Activated T-cell treated with anti-CD3 and anti-CD28 coated beads for 48 hours (primary cell): ENCODE measurements at places on chromosomes 12 and 14.

DNA sequence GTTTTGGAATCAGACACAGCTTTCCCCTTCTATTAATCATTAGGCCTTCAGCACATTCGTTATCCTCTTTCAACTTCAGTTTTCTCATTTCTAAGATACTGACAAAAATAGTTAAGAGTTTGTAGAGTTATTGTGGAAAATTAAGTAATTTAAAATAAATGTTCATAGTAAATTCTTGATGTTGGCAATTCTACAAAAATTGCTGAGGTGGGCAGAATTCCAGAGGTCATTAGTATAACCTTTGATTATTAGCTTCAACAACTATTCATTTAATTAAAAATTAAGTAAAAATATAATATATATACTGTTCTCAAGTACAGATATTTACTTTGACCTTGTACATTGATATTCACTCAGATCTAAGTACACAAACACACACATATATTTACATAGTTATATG lies 58.5 kb downstream of the DIO2 start:
- no peak for DNase-seq

- DNase-seq, result no peak
Observed at GRCh38 chr14:99556134-99556791, 47.7 kb downstream of the CCDC85C start.

DNA sequence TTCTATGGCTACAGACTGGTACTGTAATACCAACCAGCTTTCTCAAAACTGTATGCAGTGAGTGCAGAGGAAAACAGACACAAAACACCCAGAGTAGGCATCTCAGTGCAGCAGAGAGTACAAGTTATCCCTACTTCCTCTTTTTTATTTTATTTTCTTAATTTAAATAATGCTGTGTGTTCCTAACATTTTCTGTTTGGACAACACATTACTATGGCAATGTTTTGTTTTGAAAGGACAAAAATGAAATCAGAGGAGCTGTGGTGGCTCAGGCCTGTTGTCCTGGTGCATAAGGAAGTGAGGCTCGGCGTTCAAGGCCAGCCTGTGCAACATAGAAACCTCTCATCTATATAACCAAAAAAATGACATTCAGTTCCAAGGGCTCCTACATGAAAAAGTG lies 33.7 kb upstream of the SELPLG start:
- no peak for DNase-seq

DNA sequence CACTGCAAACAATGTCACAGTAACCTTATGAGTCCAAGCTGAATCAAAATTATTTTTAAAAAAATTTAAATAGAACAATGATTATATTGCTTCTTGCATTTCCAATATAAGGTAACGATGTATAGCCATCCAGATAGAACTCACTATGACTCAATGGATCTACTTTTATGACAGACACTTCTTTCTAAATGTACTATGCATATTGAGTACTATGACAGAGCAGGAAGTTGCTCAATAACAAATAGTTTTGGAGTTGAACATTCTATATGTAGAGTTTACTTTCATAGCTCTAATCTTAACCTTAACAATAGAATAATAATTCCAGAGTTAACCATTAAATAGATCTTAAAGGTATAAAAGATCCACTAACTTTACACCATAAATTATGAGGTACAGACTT lies 46.7 kb upstream of the ALG10B start:
- DNase-seq, result no peak

DNA sequence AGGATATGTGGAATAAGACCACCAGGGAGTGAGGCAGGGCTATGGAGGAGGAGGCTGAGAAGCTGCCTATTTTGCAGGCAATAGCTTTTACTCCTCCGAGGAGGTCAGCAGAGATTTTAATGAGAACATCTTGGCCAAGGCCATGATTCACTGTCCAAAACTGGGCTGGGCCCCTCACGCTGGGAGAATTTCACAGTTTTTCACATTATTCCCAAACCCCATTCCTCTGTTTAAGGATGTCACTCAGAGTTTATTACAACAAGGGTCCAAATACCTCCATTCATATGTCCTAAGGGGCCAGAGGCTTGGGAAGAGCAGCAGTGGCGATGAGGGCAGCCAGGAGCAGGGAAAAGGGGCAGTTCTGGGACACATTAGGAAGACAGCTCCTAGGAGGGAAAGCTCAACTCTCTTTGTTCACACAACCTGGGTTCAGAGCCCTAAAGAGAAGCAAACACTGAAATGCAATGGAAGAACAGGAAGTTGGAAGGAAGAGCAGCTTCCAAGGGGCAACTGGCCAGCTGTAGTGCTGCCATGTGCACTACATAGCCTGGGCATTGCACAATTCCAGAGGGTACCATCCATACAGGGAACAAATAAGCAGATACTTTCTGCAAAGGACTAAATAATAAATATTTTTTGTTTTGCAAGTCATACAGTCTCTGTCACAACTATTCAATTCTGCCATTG lies 283.2 kb downstream of the NUAK1 start:
- DNase-seq, result no peak

DNA sequence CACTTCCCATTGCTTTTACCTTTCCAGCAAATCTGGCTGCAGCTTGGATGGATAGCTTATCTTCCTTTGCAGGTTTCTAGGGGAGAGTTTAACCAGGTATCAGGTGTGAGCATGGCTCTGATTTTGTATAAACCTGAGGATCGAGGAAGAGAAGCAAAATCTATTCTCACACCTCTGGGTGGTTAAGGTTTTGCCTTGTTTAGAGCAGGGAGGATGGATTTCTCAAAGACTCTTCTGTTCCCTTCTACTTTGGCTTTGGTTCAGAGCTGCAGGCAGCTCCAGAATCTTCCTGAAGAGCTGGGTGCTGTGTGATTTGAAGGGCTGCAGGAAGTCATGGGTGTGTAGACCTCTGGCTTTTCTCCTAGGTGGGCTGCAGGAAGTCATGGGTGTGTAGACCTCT lies 1.7 kb downstream of the JDP2 start:
- DNase-seq, result no peak

GRCh38 chr12:116693286-116694227 lies 44.3 kb downstream of the SPRING1 start:
- no peak for DNase-seq

DNA sequence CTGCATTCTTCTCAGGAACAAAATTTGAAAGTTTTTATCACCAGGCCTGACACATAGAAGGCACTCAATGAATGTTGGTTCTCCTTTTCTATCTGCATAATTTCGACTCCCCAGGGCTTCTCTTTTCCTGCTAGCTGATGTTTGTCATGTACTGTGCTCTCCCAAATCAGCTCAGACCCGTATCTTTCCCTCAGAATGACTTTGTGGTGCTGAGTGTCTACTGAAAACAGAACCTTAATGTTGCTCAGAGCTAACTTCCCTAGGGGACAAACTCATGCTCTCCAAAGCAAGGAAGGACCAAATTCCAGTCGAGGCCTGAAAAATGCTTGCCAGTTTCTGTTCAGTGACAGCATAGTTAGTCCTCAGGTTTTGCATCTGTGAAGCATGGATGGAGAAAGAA lies 1.9 kb downstream of the ARHGDIB start:
- no peak for DNase-seq

- DNase-seq, result no peak
Observed at GRCh38 chr12:84822525-84822924, 90.1 kb downstream of the SLC6A15 start.

GRCh38 chr12:110613071-110613770 lies 708 bp upstream of the TCTN1 start:
- DNase-seq, result no peak

DNA sequence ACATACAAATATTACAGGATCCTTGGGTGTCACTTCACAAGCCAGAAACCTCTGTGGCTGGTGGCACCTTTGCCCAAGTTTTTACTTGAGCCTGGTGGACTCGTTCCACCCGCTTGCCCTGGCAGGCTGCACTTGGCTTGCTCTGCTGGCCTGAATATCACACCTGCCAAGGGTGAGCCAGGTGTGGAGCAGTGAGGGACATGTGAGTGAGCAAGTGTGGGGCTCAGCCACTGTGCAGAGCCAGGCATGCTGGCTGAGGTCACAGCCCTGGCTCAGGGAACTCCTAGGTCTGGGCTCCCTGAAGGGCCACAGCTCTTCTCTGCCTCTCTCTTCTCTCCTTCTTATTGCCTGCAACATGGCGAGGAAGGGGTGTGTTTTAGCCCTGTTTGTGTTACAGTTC lies 82.0 kb downstream of the SLC16A7 start:
- no peak for DNase-seq

GRCh38 chr14:92556255-92556741 lies 42.7 kb downstream of the RIN3 start:
- no peak for DNase-seq

DNA sequence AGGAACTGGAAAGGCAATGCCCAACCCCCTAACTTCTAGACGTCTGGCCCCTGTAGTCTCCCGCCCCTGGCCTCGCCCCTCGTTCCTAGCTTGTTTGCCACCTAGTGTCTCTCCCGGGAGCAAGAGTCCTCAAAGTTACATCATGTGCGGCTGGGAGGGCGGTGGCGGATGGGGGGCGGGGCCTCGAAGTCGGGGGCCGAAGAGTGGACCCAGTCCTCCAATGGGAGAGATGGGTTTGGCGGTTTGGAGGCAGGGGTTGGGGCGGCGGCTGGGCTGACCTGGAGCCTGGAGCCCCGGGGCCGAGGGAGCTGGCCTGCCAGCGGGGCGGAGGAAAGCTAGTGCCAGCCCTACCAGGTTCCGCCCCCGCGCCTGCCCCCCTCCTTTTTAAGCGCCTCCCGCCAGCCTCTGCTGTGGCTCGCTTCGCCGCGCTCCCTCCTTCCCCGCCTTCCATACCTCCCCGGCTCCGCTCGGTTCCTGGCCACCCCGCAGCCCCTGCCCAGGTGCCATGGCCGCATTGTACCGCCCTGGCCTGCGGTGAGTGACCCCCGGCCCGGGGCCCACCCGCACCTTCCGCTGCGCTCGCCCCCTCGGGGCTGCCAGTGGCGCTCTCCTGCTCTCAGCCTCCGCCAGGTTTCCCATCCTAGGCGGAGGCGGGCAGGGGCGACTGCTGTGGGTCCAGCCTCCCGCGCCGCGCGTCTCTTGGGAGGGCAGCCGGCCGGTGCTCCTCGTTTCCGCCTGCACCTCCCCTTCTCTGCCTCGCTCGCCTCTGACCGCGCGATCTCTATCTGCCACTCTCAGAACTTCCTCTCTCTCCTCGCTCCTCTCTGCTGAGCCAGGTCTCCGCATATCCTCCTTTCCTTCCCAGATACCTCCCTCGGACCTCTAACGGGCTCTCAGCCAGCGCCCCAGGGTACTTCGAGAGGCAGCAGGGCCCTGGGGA lies at the start of gene PCK2:
Gene PCK2, plus strand, starts transcription at position 411 of the 940 bp plus-strand sequence. Its CDS starts 95 bp downstream, at position 506.
- DNase-seq, result peak; percentile 85

DNA sequence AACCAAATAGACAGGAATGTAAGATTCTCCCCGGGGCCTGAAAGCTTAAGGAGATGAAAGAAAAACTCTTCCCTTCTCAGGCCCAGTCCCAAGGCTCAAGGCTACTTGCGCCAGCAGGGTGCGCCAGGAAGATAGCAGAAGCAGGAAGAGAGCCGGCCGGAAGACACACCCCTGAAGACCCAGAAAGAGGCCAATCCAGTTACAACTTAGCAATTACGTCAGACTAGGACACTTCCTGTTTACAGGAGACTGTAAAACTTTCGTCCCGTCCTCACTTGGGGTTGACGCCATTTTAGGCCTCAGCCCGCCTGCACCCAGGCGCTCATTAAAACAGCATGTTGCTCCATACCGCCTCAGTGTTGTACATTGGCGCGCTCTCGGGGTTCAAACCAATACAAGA lies 9.4 kb downstream of the COX16 start:
- no peak for DNase-seq

- no peak for DNase-seq
Observed at GRCh38 chr12:45644541-45644940, 85.0 kb upstream of the ARID2 start.

- no peak for DNase-seq
Observed at GRCh38 chr14:32203928-32204357, 874 bp upstream of the RNU6-8 start.

- no peak for DNase-seq
Observed at GRCh38 chr14:47935332-47935731, 259.9 kb upstream of the MDGA2 start.
